ENCODE measurements at places on chromosomes 13 and 19.

DNA sequence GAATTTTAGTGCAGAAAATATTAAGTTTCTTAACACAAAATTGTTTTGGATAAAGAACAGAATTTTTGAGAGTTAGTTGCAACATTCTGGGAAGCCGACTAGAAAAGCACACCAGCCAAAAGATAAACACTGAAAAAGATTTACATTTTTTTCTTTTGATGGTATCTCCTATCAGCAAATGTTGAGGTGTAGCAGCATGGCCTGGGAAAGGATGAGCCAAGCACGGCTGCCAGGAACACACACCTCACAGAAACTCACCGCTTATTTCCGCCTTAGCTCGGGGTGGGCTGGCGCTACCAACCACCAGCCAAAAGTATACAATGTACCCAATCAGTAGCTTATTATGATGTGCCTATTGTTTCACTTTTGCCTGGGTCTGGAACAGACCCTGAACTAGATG, 134.7 kb downstream of the MIPEP start:
- no peak for DNase-seq

DNA sequence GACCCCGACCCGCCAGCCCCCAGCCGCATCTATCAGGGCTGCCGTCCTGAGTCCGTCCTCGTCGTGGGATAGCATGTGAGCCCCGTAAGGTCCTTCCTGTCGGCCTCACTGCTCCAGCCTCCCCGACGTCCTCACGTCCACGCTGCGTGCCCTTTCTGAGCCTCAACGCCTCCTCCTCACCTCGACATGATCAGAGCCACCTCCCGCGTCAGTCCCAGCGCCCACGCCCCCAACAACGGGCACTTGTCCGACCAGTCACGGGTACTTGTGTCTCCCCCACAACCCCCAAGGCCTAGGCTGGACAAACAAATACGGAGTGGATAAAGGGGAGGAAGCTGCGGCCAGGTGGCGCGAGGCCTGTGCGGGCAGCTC, 665 bp downstream of the ZNF497 start:
- no peak for DNase-seq

DNA sequence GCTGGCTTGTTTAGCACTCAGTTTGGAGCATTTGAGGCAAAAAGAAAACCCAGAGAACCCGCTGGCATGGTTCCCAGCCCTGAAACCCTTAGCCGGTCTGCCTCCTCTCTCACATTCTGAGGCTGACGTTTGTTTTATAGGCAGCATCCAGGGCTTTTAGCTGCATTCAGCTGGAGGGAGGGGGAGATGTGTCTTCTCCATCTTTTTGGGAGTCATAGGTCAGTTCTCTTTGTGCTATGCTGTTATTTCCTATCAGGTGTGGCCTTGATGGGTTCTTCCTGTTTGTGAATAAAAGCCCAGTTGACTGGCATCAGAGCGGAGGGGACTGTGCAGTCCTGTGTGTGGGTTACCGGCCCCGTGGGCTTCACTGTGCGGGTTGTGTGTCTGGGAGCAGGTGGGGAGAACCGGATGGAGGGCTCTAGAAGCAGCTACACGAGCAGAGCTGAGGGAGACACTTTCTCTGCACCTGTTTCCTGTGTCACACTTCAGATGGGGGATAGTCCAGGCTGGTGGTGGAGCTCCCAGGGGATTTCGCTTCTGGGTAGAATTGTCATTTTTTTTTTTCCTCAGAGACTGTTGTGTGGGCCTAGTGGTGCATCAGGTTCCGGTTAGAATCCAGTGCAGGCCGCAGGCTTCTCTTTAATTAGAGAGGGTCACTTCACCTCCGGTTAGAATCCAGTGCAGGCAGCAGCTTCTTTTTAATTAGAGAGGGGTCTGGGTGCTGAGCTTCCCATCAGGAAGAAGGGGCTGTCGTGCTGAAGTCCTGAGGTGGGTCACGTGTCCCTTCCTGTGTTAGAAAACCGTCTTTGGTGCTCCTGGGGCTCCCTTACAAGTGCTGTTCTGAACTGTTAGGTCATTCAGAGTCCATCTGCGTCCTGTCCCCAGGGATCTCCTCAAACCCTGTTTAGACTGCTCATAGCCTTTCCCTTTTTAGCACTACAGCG, 69.6 kb downstream of the ARHGEF7 start:
- no peak for DNase-seq

DNA sequence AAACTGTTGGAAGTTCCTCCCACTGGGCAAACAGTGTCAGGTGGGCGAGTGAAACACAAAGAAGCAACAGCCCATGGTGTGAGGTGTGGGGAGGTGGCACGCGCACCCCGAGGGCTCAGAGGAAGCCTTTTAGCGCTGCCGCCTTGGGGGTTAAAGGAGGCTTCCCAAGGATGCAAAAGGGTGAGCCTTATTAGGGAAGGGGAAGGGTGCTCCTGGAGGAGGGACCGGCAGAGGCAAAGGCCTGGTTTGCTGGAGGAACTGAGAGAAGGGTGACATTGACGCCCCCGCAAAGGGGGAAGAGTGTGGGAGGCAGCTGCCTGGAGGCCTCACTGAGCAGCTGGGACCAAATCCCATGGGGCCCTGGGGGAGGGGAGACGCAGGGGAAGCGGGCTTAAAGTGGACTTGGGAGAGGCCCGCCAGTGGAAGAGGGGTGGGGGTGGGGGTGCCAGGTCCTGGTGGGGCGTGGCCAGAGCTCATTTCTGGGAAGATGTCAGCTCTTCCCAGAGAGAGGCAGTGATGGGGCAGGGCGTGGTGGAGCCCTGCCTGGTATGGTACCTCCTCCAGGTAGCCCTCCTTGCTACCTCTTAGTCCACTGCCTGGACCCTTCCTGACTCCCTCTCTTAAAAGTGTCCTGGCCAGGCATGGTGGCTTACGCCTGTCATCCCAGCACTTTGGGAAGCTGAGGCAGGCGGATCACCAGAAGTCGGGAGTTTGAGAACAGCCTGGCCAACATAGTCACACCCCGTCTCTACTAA, 12.0 kb upstream of the FCHO1 start:
- DNase-seq = no peak

DNA sequence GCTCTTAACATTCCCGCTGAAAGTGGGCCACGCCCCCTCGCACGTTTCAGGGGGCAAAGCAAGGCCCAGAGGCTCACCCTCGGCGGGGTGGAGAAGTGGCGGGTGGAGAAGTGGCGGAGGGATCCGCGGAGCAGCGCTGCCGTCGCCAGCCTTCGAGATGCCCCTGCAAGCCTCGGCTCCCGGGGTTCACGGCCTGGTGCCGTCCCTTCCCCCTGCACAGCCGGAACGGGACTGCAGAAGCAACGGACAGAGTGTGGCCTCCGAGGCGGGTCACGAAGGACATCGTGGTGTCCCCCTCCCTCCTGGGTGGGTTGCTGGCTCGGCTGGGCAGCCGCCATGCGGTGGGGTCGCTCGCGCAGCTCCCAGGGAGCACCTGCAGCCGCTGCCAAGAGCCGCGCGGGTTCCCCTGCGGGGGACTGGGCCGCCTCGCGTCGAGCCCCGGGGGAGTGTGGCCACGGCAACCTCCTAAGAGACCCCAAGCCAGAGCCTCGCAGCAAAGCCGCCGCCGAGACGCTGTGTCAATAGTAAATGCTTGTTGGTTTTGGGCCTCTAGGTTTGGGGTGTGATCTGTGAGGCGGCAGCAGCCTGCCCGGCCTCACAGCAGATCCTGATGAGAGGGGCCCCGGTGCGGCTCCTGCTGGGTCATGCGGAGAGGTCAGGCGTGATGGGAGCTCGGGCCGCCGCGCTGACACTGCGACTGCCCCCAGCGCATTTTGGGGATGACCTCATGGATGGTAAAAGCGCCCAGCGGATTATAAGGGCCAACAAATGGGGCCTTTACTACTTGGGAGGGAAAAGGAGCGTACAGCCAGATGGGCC, 5.5 kb downstream of the TPGS1 start:
- DNase-seq = no peak

DNA sequence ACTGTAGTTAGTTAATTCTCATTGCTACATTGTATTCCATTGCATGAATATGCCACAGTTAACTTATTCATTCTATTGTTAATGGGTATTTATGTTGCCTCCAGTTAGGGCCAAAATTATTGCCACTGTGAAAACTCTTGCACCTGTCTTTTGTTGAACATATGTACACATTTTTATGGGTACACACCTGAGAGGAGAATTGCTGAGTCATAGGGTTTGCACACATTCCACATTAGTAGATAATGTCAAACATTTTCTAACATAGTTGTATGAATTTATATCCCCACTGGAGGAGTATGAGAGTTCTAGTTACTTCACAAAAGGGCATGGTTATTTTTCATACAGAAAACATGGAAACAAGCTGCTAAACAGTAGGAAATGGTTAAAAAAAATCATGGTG, 338.4 kb downstream of the FOXO1 start:
- no peak for DNase-seq

DNA sequence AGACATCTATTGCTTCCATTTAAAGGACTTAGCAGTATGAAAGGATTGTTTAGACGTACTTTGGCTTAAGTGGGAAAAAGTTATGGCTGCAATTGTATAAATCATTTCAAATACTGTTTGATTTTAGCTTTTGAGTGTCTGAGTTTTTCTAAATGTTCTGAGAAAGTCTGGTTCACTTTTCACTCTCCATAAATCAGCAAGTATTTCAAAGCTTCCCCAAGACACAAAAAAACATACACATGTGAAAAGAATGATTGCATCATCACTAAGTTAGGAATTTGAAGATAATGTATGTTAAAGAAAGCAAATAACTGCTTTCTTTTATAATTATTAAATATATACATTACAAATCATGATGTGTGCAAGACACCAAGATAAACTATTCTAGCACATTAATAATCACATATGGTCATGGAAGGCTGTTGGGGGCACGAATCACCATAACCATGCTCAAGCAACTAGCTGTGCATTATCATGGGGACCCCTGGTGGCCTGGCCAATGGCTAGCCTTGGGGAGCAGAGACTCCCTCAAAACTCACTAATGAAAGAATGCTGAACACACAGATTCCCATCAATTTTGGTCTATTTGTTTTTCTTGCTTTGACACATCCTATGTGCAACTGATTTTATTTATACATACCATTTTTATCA, 111.1 kb downstream of the MIPEP start:
- DNase-seq = peak; percentile 62

DNA sequence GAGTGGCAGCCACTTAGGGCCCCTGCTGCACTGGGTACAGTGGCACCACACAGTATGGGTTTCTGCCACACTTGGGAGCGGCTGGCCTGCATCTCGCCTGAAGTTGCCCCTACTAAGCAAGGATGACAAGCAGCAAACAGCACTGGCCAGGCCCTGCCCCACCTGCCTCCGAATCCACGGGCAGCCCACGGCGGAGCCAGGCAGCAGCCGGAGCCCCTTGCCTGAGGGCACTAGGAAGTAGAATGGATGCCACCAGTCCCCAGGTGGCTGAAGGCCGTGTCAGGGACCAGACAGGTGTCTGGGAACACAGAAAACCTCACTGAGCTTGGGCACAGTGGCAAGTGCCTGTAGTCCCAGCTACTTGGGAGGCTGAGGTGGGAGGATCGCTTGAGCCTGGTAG, 19.4 kb downstream of the MLLT1 start:
- DNase-seq = no peak

GRCh38 chr19:40717880-40718773, 1.2 kb downstream of the ITPKC start:
- DNase-seq = no peak

DNA sequence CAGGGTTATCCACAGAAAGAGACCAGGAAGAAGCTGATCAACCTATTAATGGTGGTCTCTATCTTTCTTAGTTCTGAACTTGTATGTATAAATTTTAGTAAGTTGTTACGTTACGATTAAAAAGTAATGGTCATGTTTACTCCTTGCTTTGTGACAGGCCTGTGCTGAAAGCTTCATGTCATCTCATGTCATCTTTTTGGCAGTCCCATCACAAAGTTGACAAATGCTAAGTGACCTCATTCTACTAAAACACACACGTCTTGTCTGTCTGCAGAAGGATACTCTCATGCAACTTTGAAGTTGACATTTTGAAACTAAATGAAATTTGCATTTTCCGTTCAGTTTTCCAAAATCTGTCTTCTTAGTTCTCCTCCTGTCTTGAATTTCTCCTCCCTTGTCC, 345.9 kb downstream of the DNAJC15 start:
- DNase-seq = no peak

DNA sequence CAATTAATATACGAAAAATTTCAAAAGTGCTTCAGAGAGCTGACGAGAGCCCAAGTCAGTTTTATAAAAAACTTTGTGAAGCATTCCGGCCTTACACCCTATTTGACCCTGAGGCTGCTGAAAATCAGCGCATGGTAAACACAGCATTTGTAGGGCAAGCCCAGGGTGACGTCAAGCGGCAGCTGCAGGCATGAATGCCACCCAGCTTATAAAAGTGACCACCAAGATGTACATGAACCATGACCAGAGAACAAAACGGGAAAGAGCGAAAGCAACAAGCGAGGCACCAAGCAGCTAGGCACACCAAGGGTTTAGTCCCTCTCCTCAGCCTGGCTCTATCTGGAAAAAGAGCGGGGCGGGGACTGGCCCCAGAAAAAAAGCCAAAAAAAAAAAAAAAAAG, 6.0 kb downstream of the SIGLEC11 start:
- DNase-seq = no peak

DNA sequence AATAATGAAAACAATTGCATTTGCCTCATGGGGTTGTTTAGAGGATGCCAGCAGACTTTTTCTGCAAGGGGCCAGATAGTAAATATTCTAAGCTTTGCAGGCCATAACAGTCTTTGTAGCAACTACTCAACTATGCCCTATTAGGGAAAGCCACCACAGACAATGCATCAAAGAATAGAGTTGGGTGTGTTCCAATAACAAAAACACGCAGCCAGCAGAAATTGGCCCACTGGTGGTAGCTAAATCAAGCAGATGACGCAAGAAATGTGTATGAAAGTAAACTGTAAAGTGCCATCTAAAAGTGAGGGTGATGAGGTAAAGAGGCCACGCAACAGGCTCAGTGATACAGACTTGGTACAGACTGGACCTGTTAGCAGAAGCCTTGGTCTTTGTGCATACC, 75.2 kb upstream of the SIAH3 start:
- no peak for DNase-seq

GRCh38 chr19:40078377-40078776, 12.4 kb downstream of the ZNF780A start:
- no peak for DNase-seq

GRCh38 chr13:97758317-97758716, 195.2 kb upstream of the IPO5 start:
- DNase-seq = no peak

- DNase-seq = no peak
Observed at GRCh38 chr13:34357435-34358232, 539.7 kb downstream of the RFC3 start.

DNA sequence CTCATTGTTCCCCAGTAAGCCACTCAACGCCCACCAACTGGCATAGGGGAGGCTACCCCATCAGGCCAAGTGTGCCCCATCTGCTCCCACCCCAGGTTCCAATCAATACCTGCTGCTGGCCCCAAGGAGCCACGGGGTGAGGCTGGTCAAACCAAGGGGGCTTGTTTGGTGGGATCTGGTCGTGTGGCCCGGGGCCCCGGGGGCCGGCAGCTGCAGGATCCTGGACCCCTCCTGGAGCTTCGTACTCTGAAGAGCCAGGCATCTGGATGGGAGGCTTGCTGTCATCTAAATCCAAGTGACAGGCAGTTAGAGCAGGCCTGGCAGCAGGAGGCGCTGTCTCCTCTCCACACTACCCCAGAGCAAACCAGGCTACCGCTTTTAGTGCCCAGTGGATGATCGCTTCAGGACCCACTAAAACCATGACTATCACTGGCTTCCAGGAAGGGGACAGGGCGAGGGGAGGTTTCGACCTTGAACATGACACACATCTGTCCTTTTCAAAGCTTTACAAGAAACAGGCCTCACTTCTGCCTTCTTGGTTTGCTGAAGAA, 14.2 kb downstream of the CHERP start:
- DNase-seq = no peak

GRCh38 chr13:36919833-36920615, at the start of gene SMAD9:
SMAD9 (minus strand) TSS chr13:36920238; CDS start chr13:36879689, 40,549 bp downstream.
- peak; percentile 35 for DNase-seq
